ENCODE measurements at places on chromosomes 11 and 22. TPM values are rescaled to one million over a fixed set of nuclear protein-coding genes. Genes with fewer than 3 reads are reported as not detected.

BTBD18 gene
- total RNA-seq = not detected

MRGPRX4 gene
- not detected for total RNA-seq

RFPL2 gene
- not detected for total RNA-seq

LRRC56 gene
- 1.8 TPM for total RNA-seq

RASD2 gene
- 0.11 TPM for total RNA-seq
